ENCODE measurements at places on chromosomes 6 and 20.

GRCh38 chr6:137641474-137642077, 147.4 kb upstream of the OLIG3 start:
- DNase-seq, result peak; percentile 65

- DNase-seq, result no peak
These were observed 99.0 kb upstream of the LGSN start for GRCh38 chr6:63418741-63419140.

GRCh38 chr6:138290423-138290962, 72.2 kb upstream of the PBOV1 start:
- DNase-seq, result no peak

- DNase-seq, result no peak
These were observed 9.0 kb downstream of the RRBP1 start for GRCh38 chr20:17673084-17673483.

DNA sequence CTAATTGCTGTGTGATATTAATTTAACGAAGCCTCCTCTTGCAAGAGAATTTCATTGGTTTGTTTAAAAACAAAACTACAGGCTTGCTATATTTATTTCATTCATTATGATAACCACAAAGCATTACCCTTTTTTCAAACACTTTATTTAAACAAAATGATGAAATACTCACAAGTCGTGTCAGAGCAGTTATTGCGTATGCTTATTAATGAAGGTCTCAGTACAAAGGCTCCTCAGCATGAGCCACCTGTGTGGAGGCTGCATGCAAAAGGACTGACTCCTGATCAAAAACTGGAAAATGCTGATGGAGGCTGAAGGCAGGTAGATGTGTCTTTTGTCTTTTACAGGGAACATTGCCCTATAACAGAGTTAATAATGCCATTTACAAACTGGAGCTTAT, 130.5 kb downstream of the CRYBG1 start:
- DNase-seq, result no peak

DNA sequence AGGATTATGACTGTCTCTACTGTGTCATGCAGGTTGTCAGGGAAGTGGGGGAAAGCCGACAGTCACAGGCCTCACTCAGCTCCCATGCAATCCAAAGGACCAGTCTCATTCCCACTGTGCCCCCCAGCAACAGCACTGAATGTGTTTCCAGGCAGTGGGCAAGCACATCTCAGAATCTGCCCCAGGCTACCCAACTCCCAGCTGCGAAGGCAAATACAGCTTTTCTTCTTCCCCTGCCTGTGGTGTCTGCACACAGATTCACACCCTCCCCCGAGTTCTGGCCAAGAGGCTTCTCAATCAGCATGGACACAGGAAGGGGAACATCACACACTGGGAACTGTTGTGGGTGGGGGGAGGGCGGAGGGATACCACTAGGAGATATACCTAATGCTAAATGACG, 75.3 kb downstream of the SNAP91 start:
- DNase-seq, result no peak

DNA sequence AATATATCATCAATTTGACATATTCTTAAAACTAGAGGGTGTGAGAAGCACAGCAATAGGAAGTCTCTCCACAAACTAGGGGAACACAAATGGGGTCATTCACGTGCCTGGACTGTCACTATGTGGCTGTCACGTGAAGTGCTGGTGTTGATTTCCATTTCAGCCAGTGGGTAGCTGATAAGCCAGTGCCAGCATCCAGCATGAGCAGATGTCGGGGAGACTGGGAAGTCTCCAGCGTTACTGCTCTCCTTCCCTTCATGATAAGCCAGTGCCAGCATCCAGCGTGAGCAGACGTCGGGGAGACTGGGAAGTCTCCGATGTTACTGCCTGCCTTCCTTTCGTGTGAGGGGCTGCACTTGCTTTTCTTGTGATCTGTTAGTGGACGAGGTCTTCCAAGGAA, 5.6 kb upstream of the SLC17A9 start:
- DNase-seq, result peak; percentile 71

DNA sequence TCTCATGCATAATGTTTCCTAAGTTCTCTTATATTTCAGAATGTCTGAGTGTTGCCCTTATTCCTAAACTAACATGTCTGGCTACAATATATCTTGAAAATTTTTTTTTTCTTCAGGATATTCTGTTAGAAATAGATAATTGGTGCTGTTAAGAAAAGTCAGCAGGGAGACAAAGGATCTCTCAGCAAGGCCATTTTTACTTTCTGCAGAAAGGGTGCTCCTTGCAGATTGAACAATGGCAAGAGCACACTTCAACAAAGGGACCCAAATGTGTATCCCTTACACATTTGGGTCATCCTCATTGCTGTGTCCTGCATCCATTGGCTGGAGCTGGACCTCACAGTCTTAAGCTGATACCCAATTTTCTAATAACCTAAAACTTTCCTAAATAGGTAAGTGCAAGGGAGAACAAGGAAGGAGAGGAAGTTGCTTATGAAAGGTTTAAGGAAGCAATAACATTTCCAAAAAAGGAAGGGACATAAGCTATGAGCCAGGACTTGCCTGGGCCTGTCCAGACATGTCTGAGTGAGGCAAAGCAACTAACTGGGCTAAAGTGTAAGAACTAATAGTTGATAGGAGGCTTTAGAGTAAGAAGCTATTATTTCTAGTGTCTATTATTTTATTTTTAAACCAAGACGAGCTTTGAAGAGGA, 429.6 kb downstream of the BCKDHB start:
- no peak for DNase-seq

GRCh38 chr20:38127920-38128528, 37.0 kb downstream of the TGM2 start:
- DNase-seq, result no peak

- no peak for DNase-seq
These were observed 228.6 kb downstream of the TBXT start for GRCh38 chr6:165939047-165939446.

- no peak for DNase-seq
These were observed 249.1 kb downstream of the TBC1D7 start for GRCh38 chr6:13079096-13079723.

DNA sequence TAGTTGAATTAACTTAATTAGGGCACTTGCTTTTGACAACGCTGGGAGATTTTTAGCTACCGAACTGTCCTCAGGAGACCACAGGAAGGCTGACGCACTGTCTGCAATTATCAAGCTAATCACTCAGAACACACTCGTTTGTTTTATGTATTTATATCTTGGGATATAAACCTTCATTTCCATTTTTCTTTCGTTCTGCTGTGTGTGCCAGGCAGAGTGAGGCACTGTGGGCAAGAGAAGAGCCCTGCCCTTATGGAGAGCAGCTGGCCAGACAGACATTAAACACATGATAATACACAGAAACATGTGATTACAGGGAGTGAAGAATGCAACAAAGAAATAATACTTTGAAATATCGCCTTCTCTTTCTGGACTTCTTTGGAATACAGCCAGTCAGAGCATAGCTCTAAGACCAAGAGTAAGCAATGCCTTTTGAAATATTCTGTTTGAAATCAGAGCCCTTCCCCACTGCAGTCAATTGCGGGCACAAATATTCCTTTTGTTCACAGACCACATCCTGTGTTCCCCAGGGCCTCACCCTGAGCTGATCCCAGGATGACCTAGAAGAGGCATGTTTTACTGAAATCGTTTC, 96.8 kb downstream of the ANKRD60 start:
- no peak for DNase-seq

GRCh38 chr6:111603040-111603439, 2.6 kb downstream of the TRAF3IP2 start:
- no peak for DNase-seq

GRCh38 chr6:133631421-133631820, 257.5 kb upstream of the TCF21 start:
- no peak for DNase-seq

- no peak for DNase-seq
These were observed 171.9 kb upstream of the PRND start for GRCh38 chr20:4549711-4550259.

DNA sequence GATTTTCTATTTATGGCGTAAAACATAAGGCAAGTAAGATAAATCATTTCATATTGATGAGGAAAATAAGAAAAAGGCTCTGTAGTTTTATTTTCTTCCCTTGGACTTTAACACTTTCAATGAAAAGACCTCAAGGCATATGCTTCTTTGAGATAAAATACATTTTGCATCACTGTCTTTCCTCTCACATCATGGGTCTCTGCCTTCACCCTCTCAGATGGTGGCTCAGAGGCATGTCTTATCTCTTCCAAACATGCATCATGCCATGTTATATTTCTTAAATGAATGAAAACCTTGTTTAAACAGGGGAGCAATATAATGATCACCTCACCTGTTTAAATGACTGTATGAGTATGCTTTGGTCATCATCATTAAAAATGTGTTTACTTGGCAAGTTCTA, 59.3 kb downstream of the PRL start:
- DNase-seq, result no peak

DNA sequence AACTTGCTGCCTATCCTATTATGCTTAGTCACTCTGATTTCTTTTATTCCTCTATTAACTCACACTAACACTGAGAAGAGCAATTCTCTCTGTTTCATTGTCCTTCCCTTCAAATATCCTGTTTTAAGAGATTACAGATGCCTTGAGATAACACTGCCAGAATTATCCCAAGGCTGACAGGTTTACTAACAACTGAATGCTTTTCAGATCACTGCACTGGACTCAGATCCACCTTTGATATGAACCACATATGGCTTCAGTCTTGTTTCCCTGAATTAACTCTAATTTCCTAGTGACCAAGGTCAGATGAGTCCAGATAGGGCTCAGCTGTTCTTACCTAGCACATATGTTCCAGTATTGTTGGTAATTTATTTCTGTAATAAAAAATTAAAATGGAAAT, 633.1 kb downstream of the GRIK2 start:
- DNase-seq, result no peak

- peak; percentile 44 for DNase-seq
These were observed at the start of gene PRR18 for GRCh38 chr6:166308033-166308768. Gene PRR18 (minus strand): TSS chr6:166308392. CDS start chr6:166308142, 250 bp downstream.

DNA sequence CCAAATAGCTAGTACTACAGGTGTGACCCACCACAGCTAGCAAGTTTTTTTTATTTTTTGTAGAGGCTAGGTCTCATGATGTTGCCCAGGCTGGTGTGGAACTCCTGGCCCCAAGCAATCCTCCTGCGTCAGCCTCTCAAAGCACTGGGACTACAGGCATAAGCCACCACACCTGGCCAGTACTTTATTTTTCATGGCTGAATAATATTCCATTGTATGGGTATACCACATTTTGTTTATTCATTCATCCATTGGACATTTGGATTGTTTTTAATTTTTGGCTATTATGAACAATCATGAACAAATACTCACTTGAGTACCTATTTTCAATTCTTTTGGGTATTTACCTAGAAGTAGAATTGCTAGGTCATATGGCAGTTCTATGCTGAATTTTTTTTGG, 7.0 kb upstream of the NXT1 start:
- no peak for DNase-seq

GRCh38 chr6:13318821-13319220, 9.5 kb downstream of the TBC1D7 start:
- DNase-seq, result no peak

GRCh38 chr20:38091441-38092216, 58.1 kb downstream of the RPRD1B start:
- DNase-seq, result no peak

DNA sequence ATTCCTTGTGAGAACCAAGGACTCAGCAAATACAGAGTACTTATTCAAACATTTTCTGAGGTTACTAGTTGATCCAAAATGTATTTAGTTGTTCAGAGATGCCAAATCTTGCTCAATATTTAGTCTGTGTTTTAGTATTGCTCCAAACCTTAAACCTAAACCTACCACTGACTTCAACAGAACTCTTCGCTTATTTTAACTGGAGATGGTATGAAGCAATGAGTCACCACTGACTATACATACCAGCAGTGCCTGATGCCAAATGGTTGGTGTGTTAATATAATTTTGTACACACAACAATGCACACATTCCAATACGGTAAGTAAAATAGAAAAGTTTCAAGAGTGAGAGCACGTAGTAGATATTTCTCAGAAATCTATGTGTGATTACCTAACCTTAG, 1.9 kb upstream of the SPTLC3 start:
- no peak for DNase-seq

- no peak for DNase-seq
These were observed 14.2 kb downstream of the NCOA3 start for GRCh38 chr20:47515843-47516242.

DNA sequence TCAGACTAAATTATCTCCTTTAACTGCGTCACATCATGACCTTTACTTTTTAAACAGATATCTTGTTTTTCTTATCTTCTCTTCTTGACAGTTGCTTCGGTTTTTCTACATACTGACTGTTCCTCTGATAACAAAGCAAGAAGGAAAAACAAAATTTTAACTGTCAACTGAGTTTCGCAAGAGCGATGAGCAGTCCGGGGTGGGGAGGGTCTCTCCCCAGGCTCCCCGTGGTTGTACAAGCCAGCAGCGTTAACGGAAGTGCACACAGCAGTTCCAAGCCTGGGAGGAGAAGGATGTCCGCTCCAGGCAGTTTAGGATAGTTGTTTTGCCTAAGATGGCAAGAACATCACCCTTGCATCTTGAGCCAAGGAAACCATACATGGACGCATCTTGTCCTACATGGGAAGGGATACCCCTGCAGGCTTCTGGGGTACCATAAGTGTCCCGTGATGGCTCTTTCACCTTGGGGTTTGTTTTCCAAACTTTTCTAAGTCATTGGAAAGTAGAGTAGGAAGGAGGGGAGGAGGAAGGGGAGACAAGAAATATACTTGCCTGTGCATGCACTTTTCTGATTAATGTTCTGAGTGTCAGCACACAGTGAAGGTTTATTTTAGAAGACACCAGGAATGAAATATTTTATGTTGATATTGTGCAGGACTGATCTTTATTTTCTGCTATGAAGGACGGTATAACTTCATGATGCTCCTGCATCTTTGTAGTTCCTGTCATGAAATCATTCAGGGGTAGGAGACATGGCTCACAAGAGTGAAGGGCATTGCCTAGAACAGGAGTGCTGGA, 20.8 kb downstream of the SLC24A3 start:
- no peak for DNase-seq

All from BE2C (cell line).